ENCODE measurements at places on chromosomes 4 and X. TPM values are rescaled to one million over a fixed set of nuclear protein-coding genes. Genes with fewer than 3 reads are reported as not detected.

Gene MND1
- 0.97 TPM for polyA plus RNA-seq

Gene STOX2
- 3.4 TPM for polyA plus RNA-seq

Gene NEXMIF
- not detected for polyA plus RNA-seq

Gene CCDC120
- polyA plus RNA-seq, result 1.0 TPM

Gene CTAG1B
- polyA plus RNA-seq, result not detected

- no peak for DNase-seq
Measured at GRCh38 chr4:123840197-123840596, 443.6 kb downstream of the SPRY1 start.

DNA sequence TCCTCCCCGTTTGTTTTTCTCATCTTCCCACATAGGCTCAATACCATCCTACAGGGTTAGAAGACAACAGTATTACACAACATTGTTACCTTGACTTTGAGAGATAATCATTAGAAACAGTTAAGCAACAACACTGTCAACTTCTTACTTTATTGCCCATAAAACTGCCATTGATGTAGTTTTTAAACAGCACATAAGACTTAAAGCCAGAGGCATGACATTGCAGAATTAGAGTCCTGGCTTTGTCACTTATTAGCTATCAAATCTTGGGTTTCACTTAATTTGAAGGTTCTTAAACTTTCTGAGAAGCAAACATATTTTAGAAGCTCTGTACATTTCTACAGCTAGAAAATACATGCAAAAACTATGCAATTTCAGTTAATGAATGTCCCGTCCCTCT lies 41.8 kb downstream of the EIF4E start:
- no peak for DNase-seq

DNA sequence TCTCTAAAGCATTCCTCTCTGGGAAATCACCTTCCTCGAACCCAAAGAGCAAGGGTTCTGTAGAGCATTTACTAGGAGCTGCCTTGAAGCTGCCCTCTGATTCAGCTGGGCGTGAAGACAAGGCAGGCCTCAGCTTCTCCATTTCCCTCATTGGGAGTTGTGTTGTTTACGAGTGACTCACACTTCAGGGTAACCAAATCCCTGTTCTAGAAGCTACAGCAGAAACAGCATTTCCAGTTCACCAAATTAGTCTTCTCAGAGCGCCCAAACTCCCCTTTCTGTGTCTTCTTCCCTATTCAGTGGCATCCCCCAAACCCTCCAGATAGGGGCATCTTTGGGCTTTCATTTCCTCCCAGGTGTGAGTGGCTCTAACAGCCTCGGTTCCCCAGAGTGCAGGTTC lies 863 bp upstream of the XPNPEP2 start:
- no peak for DNase-seq

DNA sequence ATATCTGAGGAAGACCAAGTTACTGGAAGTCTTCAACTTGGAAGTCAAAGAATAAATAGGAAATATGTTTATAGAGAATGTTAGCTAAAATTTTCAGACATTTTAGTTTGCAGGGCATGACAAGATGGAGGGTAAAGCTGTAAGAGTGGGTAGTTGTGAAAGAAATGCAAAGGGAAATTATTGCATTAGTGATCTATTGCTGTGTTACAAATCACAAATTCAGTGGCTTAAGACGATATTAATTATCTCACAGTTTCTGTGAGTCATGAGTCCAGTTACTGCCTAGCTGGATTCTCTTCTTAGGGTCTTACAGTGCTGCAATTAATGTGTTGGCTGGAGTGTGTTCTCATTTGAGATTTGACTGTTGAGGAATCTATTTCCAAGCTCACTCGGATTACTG lies 62.9 kb upstream of the CAMK2D start:
- no peak for DNase-seq

- DNase-seq, result no peak
Measured at GRCh38 chrX:17836830-17837229, 24.3 kb downstream of the RAI2 start.

- no peak for DNase-seq
Measured at GRCh38 chr4:73868206-73869129, 725 bp upstream of the CXCL1 start.

DNA sequence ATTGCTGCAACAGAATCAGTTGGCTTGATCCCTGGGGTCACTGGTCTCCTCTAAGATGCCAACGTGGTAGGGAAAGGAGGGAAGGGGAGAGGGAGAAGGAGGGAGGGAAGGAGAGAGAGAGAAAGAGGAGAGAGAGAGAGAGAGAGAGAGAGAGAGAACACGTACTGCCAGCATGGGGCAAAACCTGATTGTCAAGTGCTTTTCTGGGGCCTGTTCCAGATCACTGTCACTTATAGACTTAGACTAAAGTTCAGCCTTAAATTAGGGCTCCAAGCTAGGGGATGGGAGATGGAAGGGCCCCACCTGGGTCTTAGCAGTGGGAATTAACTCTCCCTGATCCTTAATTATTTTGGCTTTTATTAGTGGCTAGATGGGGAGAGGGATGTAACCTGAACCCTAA lies 12.9 kb downstream of the SHROOM4 start:
- DNase-seq, result no peak

DNA sequence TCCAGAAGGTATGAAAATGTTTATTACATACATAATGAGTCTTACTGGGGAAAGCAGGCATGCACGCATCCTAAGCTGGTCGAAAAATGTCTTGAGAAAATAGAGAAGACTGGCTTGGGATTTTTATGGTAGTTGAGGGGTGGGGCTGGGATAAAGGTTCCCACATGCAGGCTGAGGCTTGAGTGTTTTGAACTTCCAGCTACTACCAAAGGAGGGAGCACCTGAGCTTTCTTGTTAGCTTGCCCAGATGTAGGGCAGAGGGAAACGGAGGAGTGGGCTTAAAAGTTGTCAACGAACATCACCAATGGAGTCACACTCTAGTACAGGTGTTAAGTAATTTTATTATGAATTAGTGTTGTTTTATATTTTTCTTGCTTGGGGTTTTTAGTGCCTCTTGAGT lies 39.6 kb upstream of the SRPX start:
- no peak for DNase-seq

GRCh38 chr4:31130930-31131329 lies 410.8 kb downstream of the PCDH7 start:
- DNase-seq, result no peak

DNA sequence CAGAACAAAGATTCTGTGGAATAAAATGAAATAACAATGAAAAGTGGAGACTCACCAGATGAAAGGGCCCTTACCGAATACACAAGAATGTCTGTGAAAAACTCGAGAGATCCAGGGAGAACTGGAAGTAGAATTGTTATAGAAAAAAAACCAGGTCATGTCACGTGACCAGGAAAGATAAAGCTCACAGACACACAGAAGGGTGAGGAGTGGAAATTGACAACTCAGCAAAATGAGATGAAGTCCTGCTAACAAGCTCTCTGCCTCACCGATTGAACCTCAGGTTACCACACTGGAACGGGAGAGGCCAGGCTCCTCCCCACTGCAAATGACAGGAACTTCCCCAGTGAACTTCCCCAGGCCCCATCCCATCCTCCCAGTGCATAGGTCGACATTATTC lies 1618.0 kb upstream of the PCDH10 start:
- no peak for DNase-seq

GRCh38 chrX:20001588-20001987 lies 10.7 kb upstream of the BCLAF3 start:
- no peak for DNase-seq
